ENCODE measurements at places on chromosomes 1 and 21.
A peak's percentile ranks its signal among the peaks of the same experiment; 100 is the strongest.

- DNase-seq, result peak; percentile 56
Measured at GRCh38 chr1:48677306-48678287, 99.1 kb downstream of the BEND5 start.

- no peak for DNase-seq
Measured at GRCh38 chr1:175487956-175488355, 255.4 kb downstream of the TNR start.

DNA sequence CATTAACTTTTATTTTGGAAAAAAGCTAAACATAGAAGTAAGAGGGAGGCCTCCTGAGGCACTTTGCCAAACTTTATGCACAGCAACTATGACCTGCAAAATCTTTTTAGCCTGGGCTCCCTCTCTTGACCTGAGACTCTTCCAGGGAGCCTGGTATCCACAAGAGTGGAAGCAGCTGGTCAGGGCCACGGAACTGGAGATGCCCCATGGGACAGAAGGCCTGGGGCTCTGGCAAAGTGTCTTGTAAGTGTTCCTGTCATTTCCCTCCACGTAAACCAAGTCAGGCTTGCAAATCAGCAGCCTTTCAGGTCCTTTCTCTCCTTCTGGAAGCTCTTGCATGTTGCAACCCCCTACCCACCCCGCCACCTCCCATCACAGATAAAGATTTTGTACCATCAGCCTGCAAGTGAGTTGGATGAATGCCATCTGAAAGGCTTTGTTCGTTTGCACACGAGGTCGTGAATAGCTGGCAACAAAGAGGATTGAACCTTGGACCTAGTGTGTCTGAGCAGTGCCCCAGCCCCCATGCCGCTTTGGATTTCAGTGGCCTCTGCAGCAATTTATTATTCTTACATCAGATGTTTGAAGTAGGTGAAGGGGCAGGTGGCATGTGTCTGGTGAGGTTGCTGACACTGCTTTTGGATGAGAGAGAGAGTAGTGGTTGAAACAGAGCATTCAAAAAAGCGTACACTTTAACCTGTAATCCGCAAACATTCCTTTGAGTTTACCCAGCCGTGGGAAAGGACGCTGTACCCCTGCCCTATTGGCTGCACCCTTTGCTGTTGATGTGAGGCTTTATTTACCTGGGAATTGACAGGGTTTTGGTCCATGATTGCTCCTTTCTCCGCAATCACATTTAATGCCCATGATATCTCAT, 91.6 kb downstream of the GALNT2 start:
- no peak for DNase-seq

GRCh38 chr1:172824209-172824608, 165.3 kb downstream of the FASLG start:
- DNase-seq, result no peak
